ENCODE measurements at places on chromosomes 16 and 17. TPM values are rescaled to one million over a fixed set of nuclear protein-coding genes. Genes with fewer than 3 reads are reported as not detected.

ABCC12 gene
- total RNA-seq = not detected

TBC1D16 gene
- total RNA-seq = 18.1 TPM

HCFC1R1 gene
- 9.4 TPM for total RNA-seq

RASD1 gene
- 0.68 TPM for total RNA-seq

MAP1LC3B gene
- total RNA-seq = 115 TPM

OXLD1 gene
- 31.8 TPM for total RNA-seq
